D341Med (cell line): ENCODE measurements at places on chromosomes 2 and 18.

DNA sequence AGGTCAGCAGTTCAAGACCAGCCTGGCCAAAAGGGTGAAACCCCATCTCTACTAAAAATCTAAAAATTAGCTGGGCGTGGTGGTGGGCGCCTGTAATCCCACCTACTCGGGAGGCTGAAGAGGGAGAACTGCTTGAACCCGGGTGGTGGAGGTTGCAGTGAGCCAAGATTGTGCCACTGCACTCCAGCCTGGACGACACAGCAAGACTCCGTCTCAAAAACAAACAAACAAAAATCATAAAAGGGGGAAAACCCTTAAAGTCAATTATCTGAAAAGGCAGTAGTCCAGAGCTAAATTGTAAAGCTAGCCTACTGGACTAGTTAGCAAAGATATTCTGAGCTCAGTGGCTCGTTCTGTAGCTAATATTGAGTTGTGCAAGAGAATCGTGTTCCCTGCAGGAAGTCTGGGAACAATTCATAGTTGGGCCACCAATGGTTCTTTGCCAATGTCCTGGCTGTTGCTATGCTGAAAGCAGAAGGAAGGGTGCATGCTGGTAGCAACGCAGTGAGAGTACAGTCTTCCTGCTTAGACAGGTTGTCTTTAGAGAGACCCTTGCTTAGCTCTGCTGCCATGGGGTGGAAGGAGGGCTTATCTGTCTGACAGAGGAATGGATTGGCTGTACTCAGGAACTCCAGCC is 4.3 kb downstream of the TGOLN2 start:
- DNase-seq, result no peak

DNA sequence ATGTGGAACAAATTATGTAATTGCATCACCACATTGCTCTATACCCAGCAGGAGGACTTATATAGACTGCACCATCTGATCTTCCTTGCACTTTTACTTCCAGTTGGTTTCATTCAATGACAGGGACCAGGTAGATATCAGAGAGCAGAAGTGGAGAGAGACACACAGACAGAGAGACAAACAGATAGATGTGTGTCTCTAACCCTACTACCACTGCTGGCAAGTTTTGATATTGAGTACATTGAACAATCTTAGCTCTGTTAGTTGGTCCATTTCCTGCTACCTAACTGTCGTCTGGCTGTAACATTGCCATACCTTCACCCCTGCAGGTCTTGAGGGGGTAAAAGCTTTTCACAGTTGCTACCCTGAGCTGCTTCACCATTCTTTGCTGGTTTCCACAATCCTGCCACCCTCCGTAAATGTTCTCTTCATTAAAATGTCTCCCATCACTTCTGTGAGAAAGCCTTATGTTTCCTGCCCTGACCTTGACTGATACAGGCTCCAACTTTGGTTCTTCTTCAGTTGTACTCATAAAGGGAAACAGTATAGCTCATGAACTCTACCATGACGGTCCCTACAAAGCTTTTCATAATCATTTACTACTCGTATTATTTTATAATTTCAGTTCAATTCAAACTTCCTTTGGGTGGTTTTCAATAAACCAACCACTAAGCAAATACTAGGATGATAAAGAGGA is 62.3 kb upstream of the ITGA4 start:
- no peak for DNase-seq

DNA sequence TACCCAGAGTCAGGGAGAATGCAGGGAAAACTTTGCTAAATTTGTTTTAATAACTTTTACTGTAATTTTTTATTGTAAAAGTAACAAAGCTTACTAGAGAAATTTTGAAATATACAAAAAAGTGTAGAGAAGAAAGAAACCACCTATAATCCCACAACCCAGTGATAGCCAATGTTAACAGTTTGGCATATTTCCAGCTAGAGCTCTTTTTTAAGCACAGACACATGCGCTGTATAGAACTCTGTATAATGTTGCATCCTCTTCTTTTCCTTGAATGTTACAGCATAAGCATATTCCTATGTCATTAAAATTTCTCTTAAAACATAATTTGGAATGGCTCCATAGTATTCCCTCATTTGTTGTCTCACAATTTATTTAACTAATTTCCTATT is 37.4 kb upstream of the EPAS1 start:
- no peak for DNase-seq

DNA sequence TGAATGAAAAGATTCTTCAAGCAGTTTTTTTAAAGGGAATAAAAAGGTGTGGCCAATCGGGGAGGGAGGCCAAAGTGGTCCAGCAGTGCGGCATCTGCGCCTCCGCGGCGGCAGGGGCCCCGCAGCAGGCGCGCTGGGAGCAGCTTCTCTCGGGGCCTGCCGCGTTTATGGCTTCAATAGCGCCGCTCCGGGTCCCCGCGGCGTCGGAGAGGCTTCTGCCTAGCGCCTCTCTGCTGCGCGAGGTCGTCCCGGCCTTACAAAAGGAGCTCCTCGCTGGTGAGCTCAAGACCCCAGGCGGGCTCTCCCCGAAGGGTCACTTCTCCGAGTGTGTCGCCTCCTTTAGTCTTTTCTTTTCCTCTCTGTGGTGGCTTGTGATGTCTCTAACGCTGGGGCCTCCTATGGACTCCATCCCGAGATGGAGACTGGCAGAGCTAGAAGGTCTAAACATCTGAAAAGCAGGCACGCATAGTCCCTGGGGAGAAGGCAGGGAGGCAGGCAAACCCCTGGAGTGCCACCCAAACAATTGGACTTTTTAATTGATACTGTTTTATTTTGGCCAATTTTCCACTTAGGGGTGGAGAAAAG is 67.1 kb downstream of the SUMO1 start:
- no peak for DNase-seq

GRCh38 chr18:36490897-36491296 is 193.4 kb downstream of the FHOD3 start:
- no peak for DNase-seq

GRCh38 chr18:44801781-44802180 is 121.1 kb downstream of the SETBP1 start:
- DNase-seq, result no peak

GRCh38 chr2:182241936-182242335 is 184.9 kb downstream of the PDE1A start:
- no peak for DNase-seq

DNA sequence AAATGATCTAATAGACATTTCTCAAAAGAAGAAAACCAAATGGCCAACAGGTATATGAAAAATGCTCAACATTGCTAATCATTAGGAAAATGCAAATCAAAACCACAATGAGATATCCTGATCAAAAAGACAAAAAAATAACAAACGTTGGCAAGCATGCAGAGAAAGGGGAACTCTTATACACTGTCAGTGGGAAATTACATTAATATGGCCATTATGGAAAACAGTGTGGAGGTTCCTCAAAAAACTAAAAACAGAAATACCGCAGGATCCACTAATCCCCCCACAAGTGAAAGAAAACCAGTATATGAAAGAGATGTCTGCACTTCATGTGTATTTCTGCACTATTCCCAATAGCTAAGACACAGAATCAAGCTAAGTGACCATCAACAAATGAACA is 57.7 kb upstream of the CTIF start:
- no peak for DNase-seq

DNA sequence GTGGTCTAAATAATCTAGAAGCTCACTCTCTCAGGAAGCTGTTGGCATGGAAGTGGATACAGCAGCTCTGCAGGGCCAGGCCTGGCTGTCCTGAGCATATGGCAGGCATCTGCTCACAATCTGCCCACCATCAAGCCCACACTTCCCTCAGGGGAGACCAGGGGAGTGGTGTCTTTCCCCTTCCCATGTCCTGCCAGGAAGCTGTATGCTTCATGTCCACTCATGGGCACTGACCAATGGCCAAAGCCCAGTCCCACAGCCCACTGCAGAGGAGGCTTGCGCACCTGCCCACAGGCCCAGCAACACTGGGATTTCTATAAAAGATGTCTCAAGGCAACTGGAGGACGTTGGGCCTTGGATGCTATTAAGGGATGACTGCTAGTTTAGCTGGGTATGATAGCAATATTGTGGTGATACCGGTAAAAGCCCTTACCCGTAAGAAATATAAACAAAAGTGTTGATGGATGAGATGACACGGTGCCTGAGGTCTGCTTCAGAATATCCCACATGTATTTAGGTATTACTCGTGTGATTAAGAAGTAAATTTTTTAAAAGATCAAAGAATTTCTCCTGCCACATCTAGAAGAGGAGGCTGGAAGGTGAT is 106.7 kb upstream of the CTDP1 start:
- no peak for DNase-seq

DNA sequence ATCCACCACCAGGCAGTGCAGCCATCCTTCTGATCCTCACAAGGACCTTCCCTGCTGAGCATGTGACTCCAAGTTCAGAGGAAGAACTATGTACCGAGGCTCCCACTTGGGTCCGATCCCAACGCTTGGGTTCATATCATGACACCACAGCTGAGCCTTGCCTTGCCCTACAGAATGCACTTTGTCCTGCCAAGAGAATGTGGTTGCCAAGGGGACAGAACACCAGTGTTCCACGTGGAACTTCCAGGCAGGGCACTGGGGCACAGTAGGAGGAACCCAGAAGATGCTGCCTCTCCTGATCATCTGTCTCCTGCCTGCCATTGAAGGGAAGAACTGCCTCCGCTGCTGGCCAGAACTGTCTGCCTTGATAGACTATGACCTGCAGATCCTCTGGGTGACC is at the start of gene TEX51:
Gene TEX51 (plus strand): TSS at position 255 of the 400 bp plus-strand sequence. CDS start 29 bp downstream, at position 284.
- no peak for DNase-seq

- DNase-seq, result no peak
Observed at GRCh38 chr2:12120281-12121150, 374.1 kb downstream of the LPIN1 start.

- no peak for DNase-seq
Observed at GRCh38 chr2:46167924-46168323, 129.3 kb upstream of the EPAS1 start.

GRCh38 chr2:228518-229278 is 35.1 kb downstream of the SH3YL1 start:
- DNase-seq, result no peak

GRCh38 chr2:101704046-101704466 is 6.5 kb downstream of the MAP4K4 start:
- DNase-seq, result no peak

DNA sequence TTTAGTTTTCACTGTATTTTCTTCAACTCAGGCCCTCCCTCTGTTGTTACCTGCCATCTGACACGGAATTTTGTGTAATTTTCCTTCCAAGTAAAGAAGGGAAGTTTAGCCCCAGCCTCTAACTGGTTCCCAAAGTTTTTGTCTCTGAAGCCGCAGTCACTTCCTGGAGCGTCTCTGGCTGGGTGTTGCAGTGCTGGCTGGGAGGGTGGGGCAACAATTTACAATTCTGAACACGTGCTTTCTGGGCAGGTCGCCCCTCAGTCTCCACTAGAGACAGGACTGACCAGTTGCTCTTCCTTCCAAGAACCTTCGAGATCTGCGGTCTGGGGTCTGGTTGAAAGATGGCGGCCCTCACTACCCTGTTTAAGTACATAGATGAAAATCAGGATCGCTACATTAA is 3.5 kb downstream of the CNDP2 start:
- no peak for DNase-seq

DNA sequence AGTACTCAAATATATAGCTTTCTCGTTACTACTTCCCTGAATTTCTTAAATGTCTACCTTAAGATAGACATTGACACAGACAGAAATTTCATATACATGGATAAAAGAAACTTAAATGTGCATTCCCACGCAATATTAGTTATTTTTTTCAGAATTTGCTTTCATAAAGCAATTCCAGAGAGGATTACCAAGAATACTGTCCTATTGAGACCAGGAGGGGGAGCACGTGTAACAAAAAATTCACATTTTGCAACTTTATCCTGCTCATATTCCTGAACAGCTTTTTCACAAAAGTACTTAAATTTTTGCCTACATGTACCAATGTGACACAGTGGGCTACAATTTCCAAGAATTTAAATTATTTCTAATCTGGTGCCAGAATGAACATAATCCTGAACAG is 30.7 kb upstream of the ERCC3 start:
- peak; percentile 29 for DNase-seq

- DNase-seq, result no peak
Observed at GRCh38 chr2:181380581-181380980, 76.6 kb upstream of the ITGA4 start.

DNA sequence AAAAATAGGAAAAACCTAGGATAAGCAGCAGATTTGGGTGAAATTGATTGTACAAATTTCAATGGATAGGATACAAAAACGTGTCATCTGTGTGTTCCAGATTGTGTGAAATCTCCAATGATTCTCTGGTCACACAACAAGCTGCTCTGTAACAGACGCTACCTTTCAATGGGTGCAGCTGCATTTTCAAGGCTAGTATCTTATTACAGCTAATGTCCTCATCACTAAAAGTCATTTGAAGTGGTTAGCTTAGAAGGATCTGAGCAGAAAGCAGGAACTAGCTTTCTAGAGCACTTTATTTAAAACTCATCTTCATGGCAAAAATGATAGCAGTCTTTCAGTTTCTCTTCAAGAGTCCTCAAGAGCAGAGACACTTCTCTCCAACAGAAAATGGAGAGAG is 364.6 kb downstream of the LRP1B start:
- DNase-seq, result no peak
